ENCODE measurements at places on chromosomes 4 and X.

- DNase-seq, result no peak
Observed at GRCh38 chr4:28358606-28359005, 1498.0 kb downstream of the STIM2 start.

- DNase-seq, result no peak
Observed at GRCh38 chr4:8770518-8771257, 101.0 kb downstream of the HMX1 start.

GRCh38 chr4:72286185-72286584, 254.4 kb downstream of the NPFFR2 start:
- no peak for DNase-seq

DNA sequence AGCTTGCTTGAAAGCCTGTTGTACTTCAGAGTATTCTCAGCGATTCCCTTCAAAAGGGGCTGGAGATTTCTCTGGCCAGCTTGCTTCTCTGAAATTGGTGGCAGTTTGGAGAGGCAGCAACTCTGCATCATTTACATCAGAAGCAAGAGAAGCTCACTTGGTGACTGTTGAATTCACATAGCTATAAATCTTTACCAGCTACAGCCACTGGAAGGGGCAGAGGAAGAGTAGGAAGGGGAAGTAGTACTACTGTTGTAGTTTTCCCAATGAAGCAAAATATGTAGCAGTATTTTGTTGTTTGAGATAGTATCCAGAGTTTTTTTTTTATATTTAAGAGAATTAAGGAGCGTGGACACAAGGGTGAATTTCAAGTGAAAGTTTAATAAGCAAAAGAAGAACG, 2.8 kb downstream of the TENT5D start:
- no peak for DNase-seq

DNA sequence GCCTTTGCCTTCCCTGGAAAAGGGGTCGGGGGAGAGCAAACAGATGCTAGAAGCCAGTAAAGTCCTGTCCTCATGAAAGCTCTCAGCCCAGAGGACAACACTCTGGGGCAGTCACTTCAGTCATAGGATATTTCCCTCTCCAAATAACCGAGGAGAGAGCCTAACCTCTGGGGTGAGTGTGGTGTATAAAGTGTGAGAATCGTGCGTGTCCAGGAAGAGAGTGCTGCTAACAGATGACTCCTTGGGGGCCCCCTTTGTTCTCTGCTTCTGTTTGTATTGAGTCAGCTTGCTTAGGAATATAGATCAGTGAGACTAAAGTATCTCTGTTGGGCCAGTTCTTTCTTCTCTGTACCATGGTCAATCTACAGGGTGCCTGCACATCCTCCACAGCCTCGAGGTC, 247.2 kb downstream of the PALLD start:
- DNase-seq, result no peak

DNA sequence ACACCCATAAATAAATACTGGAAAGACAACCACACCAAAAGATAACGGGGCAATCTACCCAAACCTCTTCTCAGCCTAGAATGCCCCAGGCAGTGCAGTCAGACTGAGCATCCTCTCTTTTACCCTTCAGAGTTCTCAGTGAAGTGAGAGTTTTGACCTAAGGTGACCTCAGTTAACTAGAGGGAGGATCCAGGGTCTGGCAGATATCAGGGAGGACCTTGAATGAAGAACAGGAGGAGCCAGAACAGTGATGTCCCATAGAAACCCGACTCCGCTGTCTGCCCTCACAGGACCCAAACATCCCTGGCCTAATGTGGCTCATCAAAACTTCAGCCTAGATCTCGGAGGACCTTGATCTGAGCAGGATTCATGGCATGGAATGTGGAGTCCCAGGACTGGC, at the start of gene MAGEB3:
Gene MAGEB3, plus strand, starts transcription at position 263 of the 400 bp plus-strand sequence. CDS start 5,268 bp downstream, outside the sequence.
- DNase-seq, result no peak

- no peak for DNase-seq
Observed at GRCh38 chr4:2042947-2043395, 16.2 kb upstream of the NAT8L start.

DNA sequence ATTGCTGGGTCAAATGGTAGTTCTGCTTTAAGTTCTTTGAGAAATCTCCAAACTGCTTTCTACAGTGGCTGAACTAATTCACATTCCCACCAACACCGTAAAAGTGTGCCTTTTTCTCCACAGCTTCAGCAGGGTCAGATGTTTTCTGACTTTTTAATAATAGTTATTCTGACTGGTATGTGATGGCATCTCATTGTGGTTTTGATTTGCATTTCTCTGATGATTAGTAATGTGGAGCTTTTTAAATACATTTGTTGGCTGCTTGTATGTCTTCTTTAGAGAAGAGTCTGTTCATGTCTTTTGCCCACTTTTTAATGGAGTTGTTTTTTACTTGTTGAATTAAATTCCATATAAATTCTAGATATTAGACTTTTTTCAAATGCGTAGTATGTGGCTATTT, 257.5 kb upstream of the ANKRD50 start:
- no peak for DNase-seq

DNA sequence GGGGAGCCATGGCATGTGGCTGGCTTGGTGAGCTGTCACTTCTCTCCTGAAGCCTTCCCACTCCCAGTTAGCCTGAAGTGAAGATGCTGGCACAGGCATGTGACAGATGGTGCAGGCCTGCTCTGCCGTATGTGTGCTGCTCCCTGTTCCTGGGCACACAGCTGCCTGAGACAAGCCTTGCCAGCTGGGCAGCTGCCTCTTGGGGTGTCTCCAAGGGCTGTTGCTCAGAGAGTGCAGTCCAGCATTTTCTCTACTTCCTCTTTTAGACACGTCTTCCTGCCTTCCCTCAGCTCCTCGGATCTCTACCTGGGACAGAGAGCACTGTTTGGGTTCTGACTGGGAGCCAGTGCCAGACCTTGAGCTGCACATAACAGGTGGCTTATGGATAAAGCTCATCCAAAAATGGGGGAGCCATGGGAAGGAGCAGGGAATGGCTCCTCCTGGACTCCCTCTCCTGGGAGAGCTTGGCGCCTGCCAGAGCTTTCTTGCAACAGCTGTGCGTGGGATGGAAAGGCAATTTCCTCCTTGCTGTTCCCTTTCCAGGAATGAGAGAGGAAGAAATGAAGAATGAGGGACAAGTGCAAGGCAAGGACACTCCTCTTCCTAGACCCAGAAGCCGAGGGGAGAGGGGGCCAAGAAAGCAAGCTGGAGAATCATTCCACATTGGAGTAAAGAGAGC, 132.9 kb downstream of the MSL3 start:
- no peak for DNase-seq

- DNase-seq, result no peak
Observed at GRCh38 chrX:31128855-31129254, 57.0 kb upstream of the FTHL17 start.

GRCh38 chr4:85092943-85093342, 126.5 kb upstream of the WDFY3 start:
- no peak for DNase-seq

GRCh38 chr4:120443116-120443515, 376.5 kb upstream of the MAD2L1 start:
- DNase-seq, result no peak

GRCh38 chrX:13092455-13092941, 48.1 kb upstream of the FAM9C start:
- no peak for DNase-seq

- no peak for DNase-seq
Observed at GRCh38 chr4:72118017-72118416, 86.2 kb downstream of the NPFFR2 start.

- DNase-seq, result no peak
Observed at GRCh38 chrX:53422861-53423306, at the start of gene RIBC1. TSS of gene RIBC1 (plus strand) at chrX:53422873. CDS start at chrX:53426277, 3,404 bp downstream.

- DNase-seq, result no peak
Observed at GRCh38 chrX:153441296-153441695, 4.6 kb downstream of the TREX2 start.

DNA sequence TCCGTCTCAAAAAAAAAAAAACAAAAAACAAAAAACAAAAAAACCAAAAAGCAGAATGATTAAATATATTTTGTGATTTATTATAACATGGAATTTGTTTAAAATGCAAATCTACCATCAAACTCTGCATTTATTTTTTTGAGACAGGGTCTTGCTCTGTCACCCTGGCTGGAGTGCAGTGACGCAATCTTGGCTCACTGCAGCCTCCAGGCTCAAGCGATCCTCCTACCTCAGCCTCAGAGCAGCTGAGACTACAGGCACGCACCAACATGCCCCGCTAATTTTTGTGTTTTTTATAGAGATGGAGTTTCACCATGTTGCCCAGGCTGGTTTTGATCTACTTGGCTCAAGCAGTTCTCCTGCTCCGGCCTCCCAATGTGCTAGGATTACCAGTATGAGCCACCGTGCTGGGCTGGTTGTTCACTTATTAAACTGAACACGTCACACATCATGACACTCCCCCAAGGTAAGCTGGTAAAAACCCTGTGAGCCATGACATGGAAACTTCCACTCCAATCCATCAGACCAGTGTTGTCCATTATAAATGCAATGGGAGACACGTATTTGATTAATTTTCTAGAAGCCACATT, 45.7 kb downstream of the RBM47 start:
- DNase-seq, result no peak

DNA sequence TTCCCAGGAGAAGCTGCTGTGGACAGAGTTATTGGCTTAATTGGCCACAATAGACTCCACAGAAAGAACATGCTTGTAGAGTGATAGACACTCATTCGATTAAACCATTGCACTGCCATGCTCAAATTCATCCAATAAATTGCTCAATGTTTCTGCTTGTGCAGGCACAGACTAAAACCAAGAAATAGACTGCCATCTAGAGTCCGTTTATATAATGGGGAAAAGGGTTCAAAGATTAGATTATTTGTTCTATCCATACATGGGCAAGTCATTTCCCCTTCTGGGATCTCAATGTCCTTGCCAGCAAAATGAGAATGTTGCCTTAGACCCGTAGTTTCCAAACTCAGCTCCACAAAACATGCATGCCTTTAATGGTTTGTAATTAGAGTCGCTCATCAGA, 8.7 kb downstream of the SMIM10 start:
- no peak for DNase-seq

- DNase-seq, result no peak
Observed at GRCh38 chr4:188078116-188078515, 31.3 kb downstream of the TRIML2 start.

DNA sequence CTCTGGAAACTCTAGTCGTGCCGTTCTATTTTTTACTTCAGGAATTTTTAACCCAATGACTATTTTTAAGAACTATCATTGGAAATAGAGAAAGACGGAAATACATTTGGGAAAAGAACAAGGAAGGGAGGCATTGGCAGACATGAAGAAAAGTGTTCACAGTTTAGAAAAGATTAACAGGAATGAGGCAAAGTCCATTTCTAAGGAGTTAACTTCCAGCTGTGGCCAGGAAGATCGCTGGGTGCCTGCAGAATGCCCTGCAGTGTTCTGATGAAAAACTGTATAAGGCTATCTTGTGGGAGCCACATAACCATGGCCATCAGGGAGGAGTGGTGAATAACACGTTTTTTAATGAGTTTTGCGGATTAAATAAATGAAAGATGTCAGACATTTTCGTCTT, 150.6 kb upstream of the VCX3A start:
- no peak for DNase-seq

- no peak for DNase-seq
Observed at GRCh38 chr4:4443821-4444220, 56.9 kb downstream of the NSG1 start.

GRCh38 chr4:82213485-82214417, 160.0 kb downstream of the HNRNPD start:
- no peak for DNase-seq

DNA sequence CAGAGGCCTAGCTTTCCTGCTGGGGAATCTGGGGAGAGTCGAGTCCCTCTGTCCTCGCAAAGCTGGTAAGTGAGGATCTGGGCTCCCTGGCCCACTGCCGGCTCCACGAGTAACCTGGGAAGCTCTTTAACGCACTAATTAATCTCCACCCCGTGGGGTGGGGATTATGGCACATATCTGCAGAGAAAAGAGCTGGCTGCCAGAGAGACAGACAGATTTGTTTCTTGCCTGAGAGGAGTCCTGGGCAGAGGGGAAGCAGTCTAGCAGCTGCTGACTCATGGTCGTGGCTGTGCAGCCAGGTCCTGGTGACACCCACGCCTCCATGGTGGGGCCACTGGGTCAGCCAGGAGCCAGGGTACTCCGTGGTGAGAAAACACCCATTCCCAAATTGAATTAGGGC, 14.0 kb downstream of the SORCS2 start:
- no peak for DNase-seq

DNA sequence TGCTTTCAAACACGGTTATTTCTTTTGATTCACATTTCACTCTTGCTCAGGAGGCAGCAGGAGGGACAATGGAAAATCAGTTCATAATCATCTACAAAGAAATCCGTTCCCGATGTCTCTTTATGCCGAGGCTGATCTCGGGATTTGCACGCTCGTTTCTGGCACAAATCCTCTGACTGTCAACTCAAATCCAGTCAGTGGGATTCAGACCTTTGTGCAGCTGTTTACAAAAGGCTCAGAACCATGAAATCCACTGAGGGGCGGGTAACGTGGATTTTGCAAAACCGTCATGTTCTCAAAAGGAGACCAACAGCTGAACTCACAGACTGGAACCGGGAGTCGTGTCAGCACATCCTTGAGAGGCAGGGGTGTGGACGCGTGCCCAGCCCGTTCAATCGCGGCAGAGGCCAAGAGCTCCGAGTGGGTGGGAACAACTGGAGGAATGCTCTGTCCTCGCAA, 46.4 kb downstream of the ACOX3 start:
- no peak for DNase-seq

DNA sequence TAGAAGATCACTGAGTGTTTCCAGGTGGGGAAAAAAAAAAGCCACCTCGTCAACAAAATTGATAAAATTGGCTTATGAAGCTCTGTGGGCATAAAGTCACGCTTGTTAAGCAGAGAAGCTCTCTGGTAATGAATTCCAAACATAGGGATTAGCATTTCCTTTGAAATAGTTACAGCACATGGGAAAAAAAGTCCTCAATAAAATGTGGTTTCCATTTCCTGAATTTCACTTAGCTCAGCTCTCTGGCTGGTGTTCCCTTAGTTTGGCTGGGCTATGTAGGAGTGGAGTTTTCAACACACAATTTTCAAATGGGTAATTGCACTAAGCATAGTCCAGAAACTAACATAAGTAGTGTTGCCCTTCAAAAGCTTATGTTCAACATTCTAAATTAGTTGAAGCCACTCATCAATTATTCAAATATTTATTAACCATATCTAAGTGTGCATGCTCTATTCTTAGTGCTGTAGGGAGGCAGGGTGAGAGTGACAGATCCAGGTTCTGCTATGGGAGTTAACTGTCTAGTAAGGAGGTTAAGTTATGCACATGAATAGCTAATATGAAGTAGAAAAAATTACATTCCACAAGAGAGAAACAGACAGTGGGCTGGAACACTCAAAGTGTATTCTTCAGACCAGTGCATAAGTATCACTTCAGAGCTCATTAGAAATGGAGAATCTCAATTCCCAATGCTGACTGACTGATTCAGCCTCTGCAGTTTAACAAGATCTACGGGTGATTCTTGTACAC, 445.7 kb downstream of the SMARCA1 start:
- DNase-seq, result no peak

Measured in GOT3 (cell line).